ENCODE measurements at places on chromosomes 11 and 22. TPM values are rescaled to one million over a fixed set of nuclear protein-coding genes. Genes with fewer than 3 reads are reported as not detected.

The SLC22A12 gene
- not detected for total RNA-seq

The AMOTL1 gene
- 59.3 TPM for total RNA-seq

The C1QTNF5 gene
- total RNA-seq, result 153 TPM

The APIP gene
- 14.0 TPM for total RNA-seq

The ADORA2A gene
- total RNA-seq, result 60.6 TPM

The USP47 gene
- 54.6 TPM for total RNA-seq

The DENND6B gene
- 15.2 TPM for total RNA-seq

The SLC25A18 gene
- total RNA-seq, result not detected

The PGGHG gene
- 19.7 TPM for total RNA-seq

The CDC42EP1 gene
- 89.3 TPM for total RNA-seq

The OR8D4 gene
- not detected for total RNA-seq

The KCNA4 gene
- not detected for total RNA-seq

The ELF5 gene
- not detected for total RNA-seq

The CALCB gene
- total RNA-seq, result not detected

The ARHGAP42 gene
- total RNA-seq, result 11.9 TPM

All from glomerular endothelial cell (primary cell).